Stimulated activated CD4-positive, alpha-beta T cell treated with anti-CD3 and anti-CD28 coated beads, Interleukin-4, amount 100 ng/mL, for 24 hours (primary cell): ENCODE measurements at places on chromosomes 5 and 9.

GRCh38 chr9:116641292-116642059 lies 45.6 kb upstream of the TRIM32 start:
- no peak for DNase-seq

DNA sequence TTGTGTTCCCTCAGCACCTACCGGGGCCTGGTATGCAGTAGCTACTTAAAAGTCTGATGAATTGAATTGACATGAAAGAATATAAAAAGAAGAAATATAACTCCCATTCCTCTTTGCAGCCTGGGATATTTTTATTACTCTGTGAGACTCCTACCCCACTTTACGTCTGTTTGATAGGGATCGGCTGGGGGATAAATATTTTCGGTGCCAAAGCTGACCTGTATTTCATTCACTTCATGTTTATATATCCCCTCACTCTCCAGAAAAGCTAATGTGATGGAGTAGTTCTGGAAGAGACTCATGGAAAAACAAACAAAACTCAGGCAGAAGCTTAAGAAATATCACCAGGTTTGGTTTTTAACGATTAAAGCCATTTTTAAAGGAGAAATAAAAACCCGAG lies 108.2 kb upstream of the TBC1D2 start:
- DNase-seq = no peak

DNA sequence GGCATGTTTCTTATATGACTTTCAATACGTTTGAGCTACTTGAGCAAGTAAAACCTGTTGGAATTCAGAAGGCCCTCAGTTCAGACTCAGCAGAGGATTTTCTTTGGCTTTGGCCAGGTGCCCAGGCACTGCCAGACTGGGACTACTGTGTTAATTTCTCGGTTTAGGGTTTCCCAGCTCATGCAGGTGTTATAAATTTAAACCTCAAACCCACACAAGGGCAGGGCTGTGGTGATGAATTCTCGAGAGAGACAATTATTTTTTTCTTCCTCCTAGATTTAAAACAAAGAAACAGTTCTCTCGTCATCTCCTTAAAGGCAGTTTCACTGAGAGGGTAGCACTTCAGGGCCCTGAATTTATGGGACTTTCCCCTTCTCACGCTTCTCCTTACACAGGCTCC lies 406.0 kb upstream of the PIK3R1 start:
- DNase-seq = no peak

- no peak for DNase-seq
Measured at GRCh38 chr5:174337276-174338184, 292.0 kb downstream of the NSG2 start.

DNA sequence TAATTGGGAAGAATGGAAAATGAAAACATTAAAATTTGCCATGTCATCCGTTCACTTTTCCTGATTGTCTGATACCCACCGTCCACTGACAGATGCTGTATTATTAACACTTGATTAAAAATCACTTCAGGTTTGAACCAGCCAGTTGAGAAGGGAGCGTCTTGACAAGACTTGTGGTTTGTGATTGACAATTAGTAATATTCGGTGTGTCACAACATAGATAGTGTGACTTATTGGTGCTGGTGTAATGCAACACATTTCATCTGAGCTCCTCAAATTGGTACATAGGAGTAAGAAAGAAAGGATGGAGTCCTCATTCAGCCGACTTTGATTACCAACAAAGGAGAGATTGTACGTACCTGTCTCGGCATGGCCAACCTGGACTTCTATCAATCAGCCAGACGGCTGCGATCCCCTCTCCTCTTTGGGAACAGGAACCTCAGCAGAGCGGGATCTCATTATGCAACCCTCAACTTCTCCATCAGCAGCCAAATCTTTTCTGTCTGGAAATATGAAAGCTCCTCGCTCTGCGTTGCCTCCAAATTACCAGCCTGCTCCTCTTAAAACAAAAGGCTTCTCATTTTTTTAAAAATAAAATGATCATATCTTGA lies 211.7 kb upstream of the MVB12B start:
- no peak for DNase-seq

- no peak for DNase-seq
Measured at GRCh38 chr9:125646217-125646616, 60.8 kb downstream of the MAPKAP1 start.

DNA sequence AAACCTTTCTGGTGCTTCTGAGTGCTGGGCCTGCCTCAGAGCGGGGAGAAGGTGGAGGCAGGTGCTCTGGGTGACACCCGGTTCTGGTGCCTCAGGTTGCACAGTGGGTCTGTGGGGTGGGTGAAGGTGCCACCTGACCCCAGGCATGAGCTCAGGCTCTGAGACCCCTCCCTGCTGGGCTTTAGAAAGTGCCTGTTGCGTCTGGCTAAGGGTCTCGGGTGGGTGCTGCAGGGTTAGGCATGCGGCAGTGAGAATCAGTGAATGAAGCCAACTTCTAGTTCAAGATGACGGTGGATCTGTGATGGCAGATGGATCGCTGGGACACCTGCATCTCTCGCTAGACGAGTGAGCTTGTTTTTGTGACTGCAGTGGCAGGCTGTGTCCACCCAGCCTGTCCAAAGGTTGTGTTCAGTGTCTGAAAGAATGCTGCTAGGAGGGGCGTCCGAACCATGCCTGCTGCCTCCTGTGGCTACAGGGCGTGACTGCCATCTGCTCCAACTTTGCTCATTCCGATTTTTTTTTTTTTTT lies 5.0 kb downstream of the SQSTM1 start:
- no peak for DNase-seq

- DNase-seq = no peak
Measured at GRCh38 chr9:106962122-106962521, 99.2 kb downstream of the ZNF462 start.

DNA sequence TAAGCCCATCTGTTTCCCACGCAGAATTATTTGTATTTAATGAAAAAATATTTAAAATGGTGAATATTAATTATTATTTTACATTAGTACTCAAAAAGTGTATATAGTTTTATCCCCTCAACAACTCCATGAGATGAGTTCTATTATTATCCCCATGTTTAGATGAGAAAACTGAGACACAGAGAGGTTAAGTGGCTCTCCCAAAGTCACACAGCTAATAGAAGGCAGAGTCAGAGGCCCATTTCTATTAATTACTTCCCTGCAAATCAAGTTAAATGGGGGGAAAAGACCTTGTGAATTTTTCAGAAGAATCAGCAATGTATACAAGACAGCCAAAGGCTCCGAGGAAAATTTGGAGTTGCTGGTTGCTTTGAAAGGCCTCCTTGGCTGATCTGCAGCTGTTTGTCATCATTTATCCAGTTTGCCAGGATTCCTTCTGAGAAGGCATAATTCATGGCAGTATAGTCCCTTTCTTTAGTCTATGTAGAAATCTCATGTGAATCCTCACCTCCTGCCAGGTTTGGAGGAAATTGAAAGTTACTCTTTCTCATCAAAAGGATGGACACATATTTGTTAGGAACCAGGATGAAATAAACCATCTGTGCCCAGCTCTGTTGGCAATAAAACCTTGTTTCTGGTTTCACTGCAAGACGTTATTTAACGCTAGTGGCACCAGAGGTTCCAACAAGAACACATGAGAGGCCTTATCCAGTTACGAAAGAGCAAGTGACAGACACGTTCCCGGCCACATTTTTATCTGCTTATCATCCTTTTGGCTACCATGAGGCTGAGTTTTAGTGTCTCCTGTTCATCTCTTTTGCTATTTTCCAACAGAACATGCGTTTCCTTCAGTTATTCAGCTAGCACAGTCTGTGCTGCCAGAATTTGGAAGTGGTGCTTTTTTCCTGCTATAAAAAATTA lies 621 bp downstream of the FYB1 start:
- DNase-seq = no peak

DNA sequence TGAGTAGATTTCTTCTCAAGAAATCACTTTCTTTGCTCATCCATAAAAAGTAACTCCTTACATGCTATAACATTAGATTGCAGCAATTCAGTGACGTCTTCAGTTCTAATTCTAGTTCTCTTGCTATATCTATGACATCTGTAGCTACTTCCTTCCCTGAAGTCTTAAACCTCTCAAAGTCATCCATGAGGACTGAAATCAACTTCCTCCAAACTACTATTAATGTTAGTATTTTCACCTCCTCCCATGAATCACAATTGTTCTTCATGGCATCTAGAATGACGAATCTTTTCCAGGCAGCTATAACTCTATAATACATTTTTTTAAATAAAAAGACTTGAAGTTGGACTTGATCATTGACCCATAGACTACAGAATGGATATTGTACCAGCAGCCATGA lies 46.2 kb upstream of the PRRC1 start:
- no peak for DNase-seq
